ENCODE measurements at places on chromosomes 3 and 15.
A peak's percentile ranks its signal among the peaks of the same experiment; 100 is the strongest.

- no peak for DNase-seq
Observed at GRCh38 chr3:117820658-117821299, 1111.2 kb downstream of the TUSC7 start.

- DNase-seq: peak; percentile 22
Observed at GRCh38 chr15:65132878-65133547, 595 bp downstream of the PDCD7 start.

GRCh38 chr3:4270720-4271119, 32.4 kb upstream of the SETMAR start:
- no peak for DNase-seq

DNA sequence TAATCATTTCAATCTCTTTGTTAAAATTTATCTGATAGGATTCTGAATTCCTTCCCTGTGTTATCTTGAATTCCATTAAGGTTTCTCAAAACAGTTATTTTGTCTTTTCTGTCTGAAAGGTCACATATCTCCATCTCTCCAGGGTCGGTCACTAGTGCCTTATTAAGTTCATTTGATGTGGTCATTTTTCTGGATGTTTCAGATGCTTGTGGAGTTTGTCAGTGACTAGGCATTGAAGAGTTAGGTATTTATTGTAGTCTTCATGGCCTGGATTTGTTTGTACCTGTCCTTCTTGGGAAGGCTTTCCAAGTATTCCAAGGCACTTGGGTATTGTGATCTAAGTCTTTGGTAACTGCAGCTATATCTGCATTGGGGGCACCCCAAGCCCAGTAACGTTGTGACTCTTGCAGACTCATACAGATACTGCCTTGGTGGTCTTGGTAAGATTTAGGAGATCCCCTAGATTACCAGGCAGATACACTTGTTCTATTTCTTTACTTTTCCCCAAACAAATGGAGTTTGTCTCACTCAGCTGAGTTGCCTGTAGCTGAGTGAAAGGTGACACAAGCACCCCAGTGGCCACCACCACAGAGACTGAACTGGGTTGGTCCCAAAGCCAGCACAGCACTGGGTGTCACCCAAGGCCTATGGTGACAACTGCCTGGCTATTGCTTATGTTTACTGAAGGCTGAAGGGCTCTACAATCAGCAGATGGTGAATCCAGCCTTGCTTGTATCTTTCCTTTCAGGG, 18.9 kb upstream of the SLC27A2 start:
- DNase-seq: no peak

- DNase-seq: no peak
Observed at GRCh38 chr3:40713306-40713705, 188.5 kb downstream of the ZNF621 start.

DNA sequence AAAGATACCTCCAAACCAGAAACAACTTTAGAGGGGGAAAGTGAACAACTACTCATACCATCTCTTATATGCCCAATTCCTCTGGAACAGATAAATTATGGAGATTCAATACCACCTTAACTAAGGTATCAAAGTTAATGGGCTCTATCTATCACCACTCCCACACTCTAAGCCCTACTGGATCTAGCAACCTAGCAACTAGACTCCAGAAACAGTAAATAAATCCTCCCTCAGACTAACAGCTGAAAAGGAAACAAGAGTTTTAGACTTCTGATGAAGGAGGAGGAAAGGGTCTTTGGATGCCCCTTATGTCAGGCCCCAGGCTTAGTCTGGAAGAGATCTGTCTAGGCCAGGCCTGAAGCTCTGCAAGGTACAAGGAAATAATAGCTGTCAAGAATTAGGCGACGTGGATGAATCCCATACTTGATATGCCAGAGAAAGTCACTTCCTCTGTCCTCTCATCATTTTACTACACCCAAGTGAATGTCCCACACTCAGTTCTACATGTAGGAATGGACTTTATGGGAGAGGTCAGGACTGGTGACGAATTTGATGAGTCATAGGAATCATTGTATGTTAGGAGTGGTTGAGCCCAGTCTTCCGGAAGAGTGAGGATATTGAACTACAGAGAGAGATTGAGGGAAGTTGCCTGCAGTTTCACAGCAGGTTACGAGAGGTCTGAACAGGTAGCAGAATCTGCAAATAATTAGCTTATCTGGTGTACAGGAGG, 113.8 kb downstream of the AKAP13 start:
- peak; percentile 53 for DNase-seq

DNA sequence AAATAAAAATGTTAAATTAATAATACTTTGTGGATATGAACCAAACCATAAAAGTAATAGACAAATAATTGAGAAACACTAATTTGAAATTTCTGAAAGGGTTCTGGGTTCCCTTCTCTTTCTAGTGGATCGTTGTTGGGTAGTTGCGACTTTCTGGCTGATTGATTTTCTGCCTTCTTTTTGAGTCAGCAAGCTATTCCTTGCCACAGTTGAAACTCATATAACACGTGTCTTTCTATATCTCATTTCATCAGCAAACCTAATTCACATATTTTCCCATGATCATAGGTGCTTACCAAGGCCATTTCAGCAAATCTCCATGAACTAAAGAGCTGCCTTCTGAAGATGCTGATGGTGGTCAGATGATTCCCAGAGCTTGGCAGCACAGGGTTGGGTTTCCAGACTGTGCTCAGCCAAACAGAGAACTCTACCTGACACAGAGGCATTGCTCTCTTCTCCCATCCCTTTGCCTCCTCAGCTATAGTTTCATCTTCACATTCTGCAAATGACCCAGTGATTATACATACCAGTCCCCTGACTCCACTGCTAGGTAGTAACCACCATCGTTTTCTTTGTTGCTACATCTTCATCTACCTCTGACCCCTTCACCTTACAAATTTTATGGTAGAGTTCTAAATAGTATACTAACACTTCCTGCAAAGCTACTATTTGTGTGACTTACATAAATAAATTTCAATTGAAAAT, 383.9 kb upstream of the DPH6 start:
- no peak for DNase-seq

DNA sequence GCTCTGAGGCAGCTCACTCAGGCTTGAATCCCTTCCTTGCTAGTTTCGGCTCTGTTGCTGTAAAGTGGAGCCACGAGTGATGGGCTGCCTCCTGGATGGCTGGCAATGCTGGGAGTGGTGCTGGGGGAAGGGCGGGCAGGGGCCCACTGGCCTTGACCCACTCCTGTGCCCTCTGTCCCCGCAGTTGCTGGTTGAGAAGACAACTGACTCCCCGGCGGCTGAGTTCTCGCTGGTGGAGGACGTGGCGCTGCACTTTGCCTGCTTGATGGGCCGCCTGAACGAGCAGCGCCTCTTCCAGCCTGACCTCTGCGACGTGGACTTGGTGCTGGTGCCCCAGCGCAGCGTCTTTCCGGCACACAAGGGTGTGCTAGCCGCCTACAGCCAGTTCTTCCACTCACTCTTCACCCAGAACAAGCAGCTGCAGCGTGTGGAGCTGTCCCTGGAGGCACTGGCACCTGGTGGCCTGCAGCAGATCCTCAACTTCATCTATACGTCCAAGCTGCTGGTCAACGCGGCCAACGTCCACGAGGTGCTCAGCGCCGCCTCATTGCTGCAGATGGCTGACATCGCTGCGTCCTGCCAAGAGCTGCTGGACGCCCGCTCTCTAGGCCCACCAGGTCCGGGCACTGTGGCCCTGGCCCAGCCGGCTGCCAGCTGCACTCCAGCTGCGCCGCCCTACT, 4.7 kb downstream of the ZBTB47 start:
- peak; percentile 43 for DNase-seq

DNA sequence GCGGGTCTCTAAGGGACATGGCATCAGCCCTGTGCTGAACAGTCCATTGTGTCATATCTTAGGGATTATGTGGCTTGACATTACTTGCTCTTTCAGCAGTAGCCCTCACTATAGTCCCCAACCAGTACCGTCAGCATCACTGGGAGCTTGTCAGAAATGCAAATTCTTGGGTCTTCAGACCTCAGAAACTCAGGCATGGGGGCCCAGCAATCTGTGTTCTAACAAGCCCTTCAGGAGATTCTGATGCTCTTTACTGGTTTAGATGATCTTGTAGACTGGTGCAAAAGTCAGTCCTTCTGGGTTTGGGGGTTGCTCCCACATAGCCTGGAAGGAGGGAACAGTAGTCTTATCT, 39.0 kb upstream of the TRAK1 start:
- no peak for DNase-seq

DNA sequence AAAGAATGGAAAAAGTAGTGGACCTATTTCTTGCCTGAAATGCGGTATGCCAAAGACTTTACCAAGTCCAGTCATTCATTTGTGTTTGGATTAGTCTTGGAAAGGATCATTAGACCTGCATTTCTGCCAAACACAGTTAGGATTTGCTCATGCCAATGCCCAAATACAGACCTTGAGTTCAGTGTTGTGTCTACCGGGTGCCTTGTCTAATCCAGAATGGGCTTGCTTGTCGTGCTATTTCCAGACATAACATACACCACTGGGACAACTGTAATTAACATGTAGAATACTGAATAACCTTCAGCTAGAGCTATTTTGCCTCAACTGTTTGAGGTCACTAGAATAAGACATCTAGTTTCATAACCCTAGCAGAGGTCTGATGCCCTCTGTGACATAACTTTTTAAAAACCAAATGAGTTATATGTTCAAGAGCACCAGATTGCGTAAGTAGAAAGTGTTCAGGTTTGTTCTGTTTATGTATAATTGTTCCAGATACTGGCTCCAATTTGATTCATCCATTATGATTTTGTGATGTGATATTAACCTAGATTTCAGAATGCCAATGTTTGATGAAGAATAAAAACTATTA, 145.3 kb upstream of the DPH6 start:
- DNase-seq: no peak
